Ascending aorta (tissue), 2 donors: ENCODE measurements at places on chromosomes 4 and X. TPM values are rescaled to one million over a fixed set of nuclear protein-coding genes. Genes with fewer than 3 reads are reported as not detected.

Gene ODAPH
- total RNA-seq: not detected

Gene ARHGAP6
- 33.6 TPM for total RNA-seq

Gene HSFX2
- total RNA-seq: not detected

Gene MSANTD1
- not detected for total RNA-seq

Gene PABPC1L2A
- not detected for total RNA-seq

Gene GRPR
- 1.7 TPM for total RNA-seq
